Myocyte (in vitro differentiated cells): ENCODE measurements at places on chromosomes 13 and 19. TPM values are rescaled to one million over a fixed set of nuclear protein-coding genes. Genes with fewer than 3 reads are reported as not detected.
A peak's percentile ranks its signal among the peaks of the same experiment; 100 is the strongest.

DNA sequence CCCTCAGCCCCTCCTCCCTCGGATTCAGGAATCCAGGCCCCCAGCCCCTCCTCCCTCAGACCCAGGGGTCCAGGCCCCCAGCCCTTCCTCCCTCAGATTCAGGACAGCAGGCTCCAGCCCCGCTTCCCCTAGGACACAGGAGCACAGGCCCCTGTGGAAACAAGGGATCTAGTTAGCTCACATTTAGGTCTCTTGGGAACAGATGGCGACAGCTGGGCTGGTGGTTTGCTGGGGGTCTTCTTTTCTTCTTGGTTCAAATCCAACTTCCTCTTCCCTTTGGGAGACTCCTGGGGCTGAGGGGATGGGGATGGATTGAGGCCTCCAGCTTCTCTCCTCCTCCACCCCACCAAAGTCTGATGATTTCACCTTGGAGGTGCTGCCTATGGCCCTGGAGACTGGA is 19.6 kb downstream of the ZNF575 start:
- no peak for DNase-seq

DNA sequence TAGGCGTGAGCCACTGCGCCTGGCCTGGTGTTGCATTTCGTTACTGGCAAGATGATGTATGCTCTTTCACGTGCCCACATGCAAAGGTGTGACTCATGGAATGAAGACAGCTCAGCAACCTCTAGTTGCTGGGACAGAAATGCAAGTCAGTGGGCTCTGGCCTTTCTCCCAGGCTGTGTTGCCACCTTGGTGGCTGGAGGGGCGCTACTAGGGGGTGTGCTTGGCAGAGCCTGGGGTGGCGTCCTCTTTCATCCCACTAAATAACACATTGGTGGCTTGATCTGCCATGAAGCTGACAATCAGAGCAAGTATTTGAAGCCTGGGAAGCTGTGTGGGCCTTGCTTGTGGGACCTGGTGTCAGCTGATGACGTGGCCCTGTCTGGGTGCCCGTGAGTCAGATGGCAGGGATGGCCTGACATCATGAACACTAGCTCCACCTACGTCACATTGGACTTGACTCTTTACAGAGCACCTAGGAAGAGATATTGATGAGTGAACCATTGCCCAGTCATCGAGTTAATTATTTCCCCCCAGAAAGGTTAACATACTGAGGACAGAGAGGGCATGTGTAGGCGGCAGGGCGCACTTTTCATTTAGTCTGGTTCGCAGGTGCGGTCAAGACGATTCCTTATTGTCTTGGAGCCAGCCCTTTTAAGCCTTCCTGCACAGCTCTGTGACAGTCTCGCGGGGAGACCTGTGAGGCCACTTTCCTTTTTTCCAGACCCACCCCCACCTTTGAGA is 154.2 kb downstream of the TM9SF2 start:
- peak; percentile 9 for DNase-seq

DNA sequence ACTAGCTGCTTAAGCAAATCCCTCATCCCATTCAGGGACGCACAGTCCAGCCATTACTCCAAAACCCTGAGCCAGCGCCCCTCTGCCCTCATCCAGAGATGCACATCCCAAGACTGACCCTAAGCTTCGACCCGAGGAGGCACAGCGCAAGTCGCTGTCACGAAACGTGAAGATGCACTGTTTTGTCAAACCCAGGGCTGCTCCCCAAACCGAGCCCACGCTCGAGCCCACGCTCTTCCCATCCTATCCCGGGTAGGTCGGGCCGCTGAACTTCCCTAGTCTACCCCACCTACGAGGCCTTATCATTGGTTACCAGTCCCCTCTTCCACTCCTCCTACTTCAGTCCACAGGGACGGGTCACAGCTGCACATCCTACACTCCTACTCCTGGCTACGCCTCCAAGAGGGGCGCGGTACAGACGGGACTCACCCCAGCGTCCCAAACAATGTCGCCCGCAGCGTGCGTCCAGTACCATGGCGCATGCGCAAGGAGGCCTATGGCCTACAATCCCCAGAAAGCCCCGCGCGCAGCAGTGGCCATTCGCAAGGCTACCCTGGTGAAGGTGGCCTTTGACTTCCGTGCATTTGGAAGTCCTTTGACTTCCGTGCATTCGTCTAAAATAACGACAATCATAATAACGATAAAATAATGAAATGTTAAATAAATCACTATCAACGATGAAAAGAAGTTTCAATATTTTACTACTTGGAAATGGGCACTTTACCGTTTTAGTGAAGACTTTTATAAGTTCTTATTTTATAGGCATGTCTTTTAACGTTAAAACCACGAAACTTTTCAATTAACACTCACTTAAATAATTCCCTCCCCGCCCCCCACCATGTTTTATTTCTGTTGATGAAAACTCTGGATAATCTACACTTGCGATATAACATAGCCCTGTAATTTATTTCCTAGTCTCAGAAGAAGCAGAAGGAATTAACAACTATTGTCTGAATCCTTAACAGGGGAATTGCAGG is at the start of gene ZNF285:
TSS of gene ZNF285 (minus strand) at position 470 of the 977 bp plus-strand sequence. CDS start 4,395 bp downstream, outside the sequence.
- peak; percentile 99 for DNase-seq

GRCh38 chr19:11131471-11131870 is 24.1 kb downstream of the SPC24 start:
- DNase-seq: no peak

DNA sequence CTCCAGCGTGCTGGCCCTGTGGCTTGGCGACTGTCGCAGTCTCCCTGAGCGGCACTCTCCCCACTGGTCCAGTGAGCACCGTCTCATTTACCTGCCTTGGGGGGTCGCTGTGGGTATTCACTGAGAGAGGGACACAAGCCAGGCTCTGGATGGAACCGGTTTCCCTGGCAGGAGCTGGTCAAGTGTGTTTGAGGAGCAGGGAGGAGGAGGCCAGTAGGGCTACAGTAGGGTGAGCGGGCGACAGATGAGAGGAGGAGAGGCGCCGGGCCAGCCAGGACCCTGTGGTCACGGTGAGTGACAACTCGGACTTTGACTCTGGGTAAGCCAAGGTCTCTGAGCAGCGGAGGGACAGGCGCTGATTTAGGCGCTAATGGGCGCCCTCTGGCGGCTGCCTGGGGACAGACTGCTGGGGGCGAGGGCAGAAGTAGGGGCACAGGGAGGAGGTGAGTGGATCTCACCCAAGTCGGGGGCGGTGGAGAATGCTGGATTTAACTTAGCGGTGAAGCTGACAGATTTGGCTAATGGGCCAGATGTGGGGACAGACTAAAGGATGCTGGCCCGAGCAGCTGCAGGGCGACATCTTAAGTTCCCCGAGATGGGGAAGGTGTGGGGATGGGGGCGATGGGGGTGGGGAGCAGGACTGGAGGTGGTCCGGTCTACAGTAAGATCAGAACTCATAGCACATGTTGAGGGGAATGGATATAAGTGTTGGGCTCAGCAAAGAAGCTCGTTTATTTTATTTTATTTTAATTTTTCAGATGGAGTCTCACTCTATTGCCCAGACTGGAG is 4.7 kb upstream of the PRMT1 start:
- peak; percentile 73 for DNase-seq

The CDX2 gene
- not detected in 2 replicates for total RNA-seq

The NALCN gene
- total RNA-seq: 2.7 and 5.9 TPM in 2 replicates

The KLK4 gene
- not detected in 2 replicates for total RNA-seq
